ENCODE measurements at places on chromosomes 5 and 9.
A peak's percentile ranks its signal among the peaks of the same experiment; 100 is the strongest.

DNA sequence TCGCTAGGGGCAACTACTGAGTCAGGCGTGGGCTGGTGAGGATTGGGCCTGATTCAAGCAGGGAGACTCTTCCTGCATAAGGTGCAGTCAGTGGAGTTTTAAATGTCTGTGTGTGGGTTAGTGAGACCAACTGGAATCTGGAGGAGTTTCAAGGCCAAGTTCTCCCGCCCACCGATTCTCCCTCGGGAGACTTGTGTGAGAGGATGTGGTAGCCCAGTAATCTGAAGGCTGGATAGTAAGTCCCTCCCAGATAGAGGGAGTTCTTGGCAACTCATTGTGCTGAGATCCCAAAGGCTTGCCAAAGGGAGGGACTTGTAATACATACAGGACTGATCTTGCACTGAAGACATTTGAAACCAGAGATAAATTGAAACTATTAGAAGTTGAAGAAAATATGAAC is 51.8 kb downstream of the WDR36 start:
- peak; percentile 49 for DNase-seq

DNA sequence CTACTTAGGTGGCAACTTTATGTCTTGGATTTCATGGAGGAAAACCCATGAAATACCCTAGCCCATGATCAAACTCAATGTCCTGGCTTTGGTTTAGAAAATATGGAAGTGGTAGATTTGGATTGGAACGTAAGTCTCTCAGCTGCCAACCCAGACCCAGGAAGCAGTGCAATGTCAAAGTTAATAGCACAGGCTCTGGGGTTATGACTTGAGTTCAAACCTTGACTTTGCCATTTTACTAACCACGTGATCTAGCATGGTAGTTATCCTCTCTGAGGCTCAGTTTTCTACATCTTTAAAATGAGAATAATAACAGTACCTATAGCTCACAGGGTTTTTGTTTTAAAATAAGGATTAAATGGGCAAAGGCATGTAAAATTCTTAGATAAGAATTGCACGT is 13.8 kb downstream of the FYB1 start:
- no peak for DNase-seq

GRCh38 chr5:11560915-11561697 is 343.1 kb downstream of the CTNND2 start:
- no peak for DNase-seq

DNA sequence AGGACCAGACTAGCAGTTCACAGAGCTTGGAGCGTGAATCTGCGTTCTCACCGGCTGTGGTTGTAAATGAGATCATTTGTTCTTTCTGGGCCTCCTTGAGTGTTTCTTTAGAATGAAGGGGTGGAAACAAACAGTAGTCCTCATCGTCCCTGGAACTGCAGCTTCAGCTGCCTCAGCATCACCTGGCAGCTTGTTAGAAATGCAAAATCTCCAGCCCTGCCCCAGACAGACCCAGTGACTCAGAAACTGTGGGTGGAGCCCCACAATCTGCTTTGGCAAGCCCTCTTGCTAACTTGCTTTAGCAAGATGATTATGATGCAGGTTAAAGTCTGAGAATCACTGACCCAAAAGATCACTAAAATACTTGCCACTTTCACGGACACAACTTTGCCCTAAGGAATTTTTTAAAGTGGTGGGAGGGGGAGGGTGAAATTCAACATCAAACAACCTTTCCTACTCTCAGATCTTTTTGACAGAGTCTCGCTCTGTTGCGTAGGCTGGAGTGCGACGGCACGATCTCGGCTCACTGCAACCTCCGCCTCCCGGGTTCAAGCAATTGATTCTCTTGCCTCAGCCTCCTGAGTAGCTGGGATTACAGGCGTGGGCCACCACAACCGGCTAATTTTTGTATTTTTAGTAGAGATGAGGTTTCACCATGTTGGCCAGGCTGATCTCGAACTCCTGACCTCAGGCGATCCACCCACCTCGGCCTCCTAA is 86.0 kb downstream of the BRINP1 start:
- DNase-seq, result no peak

DNA sequence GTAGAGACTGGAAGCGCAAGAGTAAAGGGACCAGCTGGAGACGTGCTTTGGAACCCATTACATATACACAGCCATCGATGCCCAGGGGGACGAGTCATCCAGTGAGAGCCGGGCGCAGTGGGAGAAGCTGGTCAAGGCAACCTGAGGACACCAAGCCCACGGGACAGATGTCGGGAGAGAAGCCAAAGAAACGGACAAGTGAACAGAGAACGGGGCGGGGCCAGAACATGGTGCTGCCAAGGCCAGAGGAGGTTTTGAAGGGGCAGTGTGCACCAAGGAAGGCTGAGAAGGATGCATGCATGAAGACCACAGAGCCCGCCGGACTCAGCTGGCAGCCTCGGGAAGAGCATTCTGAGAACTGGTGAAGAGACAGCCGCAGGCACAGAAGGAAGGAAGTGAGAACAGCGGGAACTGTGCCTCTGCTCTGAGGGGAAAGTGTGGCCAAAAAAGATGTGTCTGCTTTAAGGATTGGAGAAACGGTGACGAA is 20.3 kb downstream of the CAMSAP1 start:
- DNase-seq, result no peak

DNA sequence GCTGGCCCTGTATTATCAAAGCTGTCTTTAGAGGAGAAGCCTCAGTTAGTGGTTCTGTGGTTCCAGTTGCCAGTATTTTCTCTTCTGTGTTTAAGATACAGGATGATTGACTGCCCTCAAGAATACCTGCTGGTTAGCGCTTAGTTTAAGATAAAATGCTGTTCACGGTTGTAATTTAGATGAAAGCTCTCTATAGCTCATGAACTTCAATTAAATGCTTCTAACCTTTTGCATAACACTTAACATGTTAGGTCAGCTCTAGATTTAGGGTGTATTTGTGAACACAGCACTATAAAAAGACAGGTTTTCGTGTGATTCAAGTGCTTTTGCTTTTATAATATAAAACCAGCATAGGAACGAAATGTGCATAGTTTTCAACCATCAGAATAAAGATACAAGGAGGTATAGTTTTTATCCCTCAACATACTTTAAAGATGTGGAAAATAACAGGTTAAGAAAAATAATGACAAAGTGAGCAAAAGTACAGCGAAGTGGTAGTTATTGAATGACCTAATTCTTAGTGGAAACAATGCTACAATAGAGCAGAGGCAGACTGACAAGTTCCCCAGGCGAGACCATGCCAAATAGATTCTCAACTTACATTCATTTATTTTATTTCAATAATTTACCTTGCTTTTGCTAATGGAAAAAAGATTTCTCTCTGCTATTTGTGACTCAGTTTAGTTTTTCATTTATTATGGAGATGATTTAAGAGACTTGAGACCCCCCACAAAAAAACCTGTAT is 602.6 kb upstream of the DMAC1 start:
- no peak for DNase-seq

DNA sequence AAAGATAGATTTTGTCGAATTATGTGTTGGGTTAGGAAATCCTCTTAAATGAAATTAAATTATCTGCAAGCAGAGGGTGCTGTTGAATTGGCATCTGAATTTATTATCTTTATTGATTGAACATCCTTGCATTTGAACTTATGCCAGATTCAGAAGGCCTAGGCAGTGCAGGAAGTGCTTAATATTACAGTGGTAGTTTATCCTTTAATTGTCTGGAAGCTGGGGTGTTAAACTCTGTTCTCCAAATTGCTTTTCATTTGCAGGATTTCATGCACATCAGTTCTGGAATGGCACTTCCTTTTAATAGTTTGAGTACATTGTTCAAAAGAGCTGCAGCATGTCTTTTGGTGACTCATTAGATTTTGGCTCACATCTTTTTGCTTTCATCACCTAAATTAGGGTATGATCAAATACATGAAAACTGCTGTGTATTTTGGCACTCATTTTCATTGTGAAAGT is 186.3 kb downstream of the KDM4C start:
- no peak for DNase-seq

DNA sequence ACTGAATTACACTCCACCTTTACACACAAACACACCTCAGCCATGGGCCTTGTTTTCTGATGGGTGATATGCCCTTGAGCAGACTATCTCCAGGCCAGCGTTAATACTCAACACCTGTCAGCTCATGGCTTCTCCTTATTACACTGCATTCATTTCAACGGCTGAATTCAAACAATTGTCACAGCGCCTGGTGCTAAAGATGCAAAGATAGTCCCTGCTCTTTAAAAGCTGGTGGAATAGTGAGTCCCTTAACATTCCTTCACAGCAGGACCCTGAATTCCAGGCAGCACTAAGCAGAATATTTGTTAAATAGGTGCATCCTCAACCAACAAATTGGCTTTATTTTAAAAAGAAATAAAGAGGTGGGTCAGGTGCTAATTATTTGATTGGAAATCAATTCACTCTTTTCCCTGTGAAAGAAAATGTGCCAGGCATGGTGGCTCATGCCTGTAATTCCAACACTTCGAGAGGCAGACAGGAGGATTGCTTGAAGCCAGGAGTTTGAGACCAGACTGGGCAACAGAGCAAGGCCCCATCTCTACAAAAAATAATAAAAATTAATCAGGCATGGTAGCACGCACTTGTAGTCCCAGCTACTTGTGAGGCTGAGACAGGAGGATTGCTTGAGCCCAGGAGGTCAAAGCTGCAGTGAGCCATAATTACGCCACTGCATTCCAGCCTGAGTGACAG is 155.7 kb upstream of the EFNA5 start:
- no peak for DNase-seq

- DNase-seq, result peak; percentile 51
Measured at GRCh38 chr9:129481810-129482511, 138.9 kb downstream of the C9orf50 start.
